Type B pancreatic cell (in vitro differentiated cells): ENCODE measurements at places on chromosomes 3 and 15. TPM values are rescaled to one million over a fixed set of nuclear protein-coding genes. Genes with fewer than 3 reads are reported as not detected.

FOXB1 gene
- 0.60 TPM in 1 of 2 replicates, not detected in the other for total RNA-seq

DNA sequence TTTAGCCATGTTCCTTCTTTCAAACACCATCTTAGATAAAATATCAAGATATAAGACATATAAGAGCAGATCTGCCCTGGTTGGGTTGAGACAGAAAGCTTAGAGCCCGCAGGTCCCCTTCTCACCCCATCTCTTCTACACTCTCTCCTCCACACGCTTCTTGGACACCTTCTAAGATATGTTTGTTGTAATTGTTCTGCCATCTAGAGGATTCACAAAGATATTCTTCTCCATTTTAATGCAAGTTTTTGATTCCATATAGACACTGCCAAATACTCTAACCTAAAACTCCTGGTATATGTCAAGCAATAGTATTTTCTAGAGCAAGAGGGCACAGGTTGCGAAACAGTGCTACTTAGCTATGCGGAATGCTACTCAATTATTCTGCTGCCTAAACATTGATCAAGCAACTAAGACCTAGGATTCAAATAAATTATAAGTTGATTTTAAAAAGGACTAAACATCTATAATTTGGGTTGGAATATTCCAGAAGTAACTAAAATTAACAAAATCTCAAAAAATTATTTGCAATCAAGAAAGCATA lies 6.8 kb downstream of the CHRM5 start:
- no peaks in the 10 kb centered on the region for H3K4me1 ChIP-seq
- no peaks in the 10 kb centered on the region for H3K27me3 ChIP-seq
- no peak overlapping the region for H3K27ac ChIP-seq
- no peak overlapping the region for H3K4me3 ChIP-seq
- no peaks in the 10 kb centered on the region for H3K36me3 ChIP-seq
- DNase-seq = no peak

GRCh38 chr15:28944696-28945300 lies 59.0 kb downstream of the APBA2 start:
- H3K4me1 ChIP-seq = peaks cover 8% of the 10 kb centered on the region
- H3K27me3 ChIP-seq = no peaks in the 10 kb centered on the region
- no peak overlapping the region for H3K4me3 ChIP-seq
- DNase-seq = no peak
- H3K27ac ChIP-seq = no peak overlapping the region

GRCh38 chr15:58547628-58548307 lies 116.0 kb downstream of the LIPC start:
- H3K4me3 ChIP-seq = no peak overlapping the region
- no peak overlapping the region for H3K27ac ChIP-seq
- no peaks in the 10 kb centered on the region for H3K27me3 ChIP-seq
- no peaks in the 10 kb centered on the region for H3K36me3 ChIP-seq
- no peak for DNase-seq
- H3K4me1 ChIP-seq = peaks cover 27% of the 10 kb centered on the region

DNA sequence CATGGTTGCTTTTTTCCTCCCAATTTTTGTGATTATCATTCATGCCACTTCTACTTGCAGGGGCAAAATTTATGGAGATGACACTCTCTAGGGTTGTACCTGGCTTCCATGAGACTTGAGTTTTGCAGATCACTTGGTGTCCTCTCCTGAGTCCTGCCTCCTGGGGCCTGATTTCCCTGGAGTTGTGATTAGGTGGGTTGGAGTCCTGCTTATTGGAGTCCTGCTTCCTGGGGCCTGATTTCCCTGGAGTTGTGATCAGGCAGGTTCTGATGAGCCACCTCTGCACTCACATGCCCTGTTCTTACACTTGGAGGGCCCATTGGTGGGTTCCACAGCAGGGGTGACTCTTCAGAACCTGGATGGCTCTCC lies 102.0 kb downstream of the PDCD6IP start:
- no peak overlapping the region for H3K27ac ChIP-seq
- DNase-seq = no peak
- no peaks in the 10 kb centered on the region for H3K4me1 ChIP-seq
- H3K27me3 ChIP-seq = no peaks in the 10 kb centered on the region

GRCh38 chr3:57545636-57546268 lies 1.6 kb upstream of the DNAH12 start:
- no peaks in the 10 kb centered on the region for H3K36me3 ChIP-seq
- DNase-seq = no peak
- H3K4me1 ChIP-seq = peaks cover 10% of the 10 kb centered on the region
- peak overlapping the region; percentile 29 for H3K27ac ChIP-seq
- peak overlapping the region; percentile 55 for H3K4me3 ChIP-seq

C3orf85 gene
- total RNA-seq = 2.3 and 6.8 TPM in 2 replicates

PP2D1 gene
- total RNA-seq = not detected in 2 replicates

GRCh38 chr15:71008250-71008870 lies 106.9 kb upstream of the THSD4 start:
- DNase-seq = no peak
- no peaks in the 10 kb centered on the region for H3K27me3 ChIP-seq
- H3K36me3 ChIP-seq = no peaks in the 10 kb centered on the region
- no peak overlapping the region for H3K27ac ChIP-seq
- H3K4me3 ChIP-seq = no peak overlapping the region

GRCh38 chr15:47266566-47266965 lies 450.7 kb upstream of the SEMA6D start:
- no peaks in the 10 kb centered on the region for H3K36me3 ChIP-seq
- no peak overlapping the region for H3K27ac ChIP-seq

- DNase-seq = no peak
- peak overlapping the region; percentile 100 for H3K4me3 ChIP-seq
- no peak overlapping the region for H3K27ac ChIP-seq
- no peaks in the 10 kb centered on the region for H3K36me3 ChIP-seq
Measured at GRCh38 chr3:184813357-184813756, 1.4 kb downstream of the VPS8 start.

DNA sequence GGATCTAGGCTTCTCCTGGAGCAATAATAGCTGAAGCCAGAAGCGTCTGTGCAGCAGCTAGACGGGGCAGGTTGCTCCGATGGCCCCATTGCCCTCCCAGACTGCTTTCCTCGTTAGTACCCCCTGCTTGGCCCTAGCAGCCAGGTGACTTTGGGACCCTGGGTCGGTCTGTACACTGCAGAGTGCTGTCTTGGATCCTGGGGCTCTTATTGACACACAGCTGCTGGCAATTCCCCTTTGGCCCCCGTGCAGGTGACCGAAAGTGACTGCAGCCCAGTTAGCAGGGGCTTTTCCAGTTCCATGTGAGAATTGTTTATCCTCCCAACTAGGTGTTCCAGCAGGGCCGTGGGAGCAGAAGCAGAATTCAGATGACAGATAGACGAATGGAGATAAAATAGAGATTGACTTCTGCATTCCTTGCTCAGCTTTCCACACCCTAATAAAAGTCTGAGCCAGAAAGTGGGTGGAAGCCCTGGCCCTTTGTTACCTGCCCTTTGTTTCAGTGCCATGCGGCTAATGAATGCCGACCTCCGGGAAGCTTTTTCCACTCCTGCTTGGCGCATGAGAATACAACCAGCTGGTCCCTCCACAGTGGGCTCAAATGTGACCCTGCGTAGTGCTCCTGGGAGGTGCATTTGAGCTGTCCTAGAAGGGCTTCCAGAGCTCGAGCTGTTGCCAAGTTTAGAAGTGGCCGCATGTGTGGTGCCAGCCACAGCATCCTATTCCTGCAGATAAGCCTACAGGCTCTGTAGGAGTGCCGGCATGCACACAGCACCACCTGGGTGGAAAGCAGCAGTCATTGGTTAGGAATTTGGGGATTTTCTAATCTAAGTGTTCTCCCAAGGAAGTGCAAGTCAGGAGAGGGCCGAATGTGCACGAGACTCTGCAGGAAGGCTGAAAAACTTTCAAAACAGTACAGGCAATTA lies 94.4 kb downstream of the SLCO3A1 start:
- H3K27me3 ChIP-seq = peaks cover 4% of the 10 kb centered on the region
- DNase-seq = no peak
- H3K27ac ChIP-seq = peak overlapping the region; percentile 95
- H3K4me1 ChIP-seq = peaks cover 49% of the 10 kb centered on the region

DNA sequence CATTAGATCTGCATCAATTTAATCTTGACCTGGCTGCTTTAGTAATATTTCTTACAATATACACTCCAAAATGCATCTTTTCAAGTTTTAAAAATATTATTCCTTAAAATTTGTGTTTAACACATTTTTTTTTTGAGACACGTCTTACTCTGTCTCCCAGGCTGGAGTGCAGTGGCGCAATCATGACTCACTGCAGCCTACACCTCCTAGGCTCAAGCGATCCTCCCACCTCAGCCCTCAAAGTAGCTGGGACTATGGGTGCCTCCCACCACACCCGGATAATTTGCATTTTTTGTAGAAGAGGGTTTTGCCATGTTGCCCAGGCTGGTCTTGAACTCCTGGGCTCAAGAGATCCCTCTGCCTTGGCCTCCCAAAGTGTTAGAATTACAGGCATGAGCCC lies 73.6 kb downstream of the ETV5 start:
- H3K36me3 ChIP-seq = no peaks in the 10 kb centered on the region
- no peaks in the 10 kb centered on the region for H3K4me1 ChIP-seq
- no peak overlapping the region for H3K4me3 ChIP-seq
- H3K27ac ChIP-seq = no peak overlapping the region
- DNase-seq = no peak

DNA sequence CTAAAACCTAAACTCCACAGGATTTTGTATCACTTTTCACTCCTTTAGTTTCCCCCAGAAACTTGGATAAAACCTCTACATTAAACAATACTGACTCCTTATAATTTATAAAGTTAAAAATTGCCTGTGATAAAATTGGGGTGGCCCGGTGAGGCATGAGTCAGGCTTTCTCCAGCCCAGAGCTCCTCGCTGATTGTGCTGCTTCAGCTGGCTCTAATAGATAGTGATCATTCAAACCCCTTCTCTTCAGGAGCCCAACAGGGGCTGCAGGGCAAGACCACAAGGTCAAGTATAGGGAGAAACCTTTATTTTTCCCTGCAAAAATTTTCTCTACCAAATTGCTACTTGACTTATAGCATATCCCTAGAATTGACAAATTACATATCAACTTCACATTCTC lies 308.2 kb downstream of the PLCL2 start:
- no peak overlapping the region for H3K27ac ChIP-seq
- peaks cover 13% of the 10 kb centered on the region for H3K4me1 ChIP-seq
- H3K36me3 ChIP-seq = peaks cover 4% of the 10 kb centered on the region
- DNase-seq = no peak
- no peak overlapping the region for H3K4me3 ChIP-seq

- H3K4me1 ChIP-seq = peaks cover 18% of the 10 kb centered on the region
- peaks cover 28% of the 10 kb centered on the region for H3K36me3 ChIP-seq
- H3K27ac ChIP-seq = no peak overlapping the region
- no peak for DNase-seq
- no peak overlapping the region for H3K4me3 ChIP-seq
Measured at GRCh38 chr3:9147215-9147895, 102.1 kb downstream of the SRGAP3 start.

DLEC1 gene
- total RNA-seq = 0.76 and 3.2 TPM in 2 replicates

FMN1 gene
- total RNA-seq = 15.8 and 22.1 TPM in 2 replicates

PTH1R gene
- 63.0 and 83.1 TPM in 2 replicates for total RNA-seq

APBA2 gene
- total RNA-seq = 8.5 and 33.3 TPM in 2 replicates

DNA sequence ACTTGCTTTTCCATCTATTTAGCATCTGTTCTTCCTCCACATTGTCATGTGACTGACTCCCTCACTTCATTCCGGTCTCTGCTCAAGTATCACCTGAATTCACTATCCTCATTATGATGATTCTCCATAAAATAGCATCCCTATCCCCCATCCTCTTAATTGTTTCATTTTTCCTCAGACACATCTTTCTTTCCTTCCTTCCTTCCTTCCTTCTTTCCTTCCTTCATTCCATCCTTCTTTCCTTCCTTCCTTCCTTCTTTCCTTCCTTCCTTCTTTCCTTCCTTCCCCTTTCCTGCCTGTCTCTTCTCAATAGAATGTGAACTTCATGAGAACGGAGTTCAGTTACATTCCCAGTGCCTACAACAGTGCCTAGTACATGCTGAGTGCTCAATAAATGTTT lies 32.6 kb upstream of the MTHFS start:
- H3K4me1 ChIP-seq = no peaks in the 10 kb centered on the region
- no peak overlapping the region for H3K4me3 ChIP-seq
- peaks cover 3% of the 10 kb centered on the region for H3K36me3 ChIP-seq
- no peak overlapping the region for H3K27ac ChIP-seq

DNA sequence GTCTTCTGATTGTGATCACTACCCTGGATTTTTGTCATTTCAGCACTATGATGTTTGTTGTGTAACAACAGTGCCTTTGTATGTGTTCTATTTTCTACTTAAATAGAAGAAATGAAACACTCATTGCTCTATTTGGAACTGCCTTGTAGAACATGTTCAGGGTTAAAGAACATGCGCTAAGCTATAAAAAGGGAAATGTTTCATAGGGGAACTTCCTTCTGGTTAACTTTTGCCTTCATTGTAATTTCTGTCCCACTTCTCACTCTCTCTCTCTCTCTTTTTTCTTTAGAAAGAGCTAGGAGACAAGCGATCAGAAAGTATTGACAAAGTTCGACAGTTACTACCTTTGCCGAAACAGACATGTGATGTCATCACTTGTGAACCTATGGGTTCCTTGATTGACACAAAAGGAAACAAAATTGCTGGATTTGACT lies at the start of gene P2RY12:
P2RY12 (minus strand) TSS at position 13 of the 434 bp plus-strand sequence. CDS start 45,908 bp downstream, outside the sequence.
- H3K27me3 ChIP-seq = no peaks in the 10 kb centered on the region
- DNase-seq = no peak
- peaks cover 16% of the 10 kb centered on the region for H3K4me1 ChIP-seq
- H3K27ac ChIP-seq = no peak within 1 kb of the TSS

CDCP1 gene
- total RNA-seq = 26.3 and 82.5 TPM in 2 replicates

AZI2 gene
- 54.0 and 59.4 TPM in 2 replicates for total RNA-seq

TPRG1 gene
- 11.6 and 24.2 TPM in 2 replicates for total RNA-seq

TUSC7 gene
- not detected in 2 replicates for total RNA-seq

- H3K4me3 ChIP-seq = no peak overlapping the region
- DNase-seq = no peak
- H3K4me1 ChIP-seq = no peaks in the 10 kb centered on the region
Measured at GRCh38 chr3:69901802-69902201, 97.7 kb upstream of the SAMMSON start.

DNA sequence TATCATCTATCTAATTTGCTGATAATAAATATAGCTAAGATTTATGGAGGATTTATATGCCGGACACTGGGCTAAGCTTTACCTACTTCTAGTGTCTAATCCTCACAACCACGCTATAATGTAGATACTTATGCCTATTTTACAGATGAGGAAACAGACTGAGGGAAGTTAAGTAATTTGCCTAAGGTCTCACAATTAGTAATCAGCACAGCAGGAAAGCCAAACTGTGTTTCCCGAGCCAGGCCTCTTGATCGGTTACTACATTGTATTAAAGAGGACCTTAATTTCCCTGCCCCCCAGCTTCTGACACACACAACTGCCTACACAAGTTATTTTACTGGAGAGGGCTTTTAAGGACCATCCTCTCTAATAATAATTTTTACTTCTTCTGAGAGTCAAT lies 40.9 kb downstream of the ONECUT1 start:
- DNase-seq = no peak
- H3K27ac ChIP-seq = no peak overlapping the region
- no peaks in the 10 kb centered on the region for H3K36me3 ChIP-seq
- peaks cover 55% of the 10 kb centered on the region for H3K27me3 ChIP-seq
- no peak overlapping the region for H3K4me3 ChIP-seq

- DNase-seq = no peak
- H3K4me3 ChIP-seq = no peak overlapping the region
- H3K27ac ChIP-seq = no peak overlapping the region
- no peaks in the 10 kb centered on the region for H3K4me1 ChIP-seq
Measured at GRCh38 chr3:178618896-178619295, 82.7 kb downstream of the KCNMB2 start.

- H3K27ac ChIP-seq = no peak overlapping the region
- no peak overlapping the region for H3K4me3 ChIP-seq
- no peaks in the 10 kb centered on the region for H3K36me3 ChIP-seq
- DNase-seq = peak; percentile 74
- no peaks in the 10 kb centered on the region for H3K4me1 ChIP-seq
- no peaks in the 10 kb centered on the region for H3K27me3 ChIP-seq
Measured at GRCh38 chr3:120795017-120795648, 52.6 kb downstream of the GTF2E1 start.

GRCh38 chr3:27342267-27342666 lies 26.9 kb downstream of the NEK10 start:
- no peaks in the 10 kb centered on the region for H3K4me1 ChIP-seq
- H3K4me3 ChIP-seq = no peak overlapping the region
- no peak overlapping the region for H3K27ac ChIP-seq
- H3K36me3 ChIP-seq = no peaks in the 10 kb centered on the region
